Naive thymus-derived CD8-positive, alpha-beta T cell (primary cell): ENCODE measurements at places on chromosomes 1 and 21. TPM values are rescaled to one million over a fixed set of nuclear protein-coding genes. Genes with fewer than 3 reads are reported as not detected.

The IVL gene
- total RNA-seq: not detected

The RORC gene
- total RNA-seq: not detected

The HAO2 gene
- total RNA-seq: not detected

The UMODL1 gene
- total RNA-seq: 2.7 TPM

The F13B gene
- not detected for total RNA-seq

The COL24A1 gene
- total RNA-seq: not detected

The NGF gene
- not detected for total RNA-seq

The OR10Z1 gene
- total RNA-seq: not detected

The FCRL6 gene
- total RNA-seq: 2.1 TPM

The RHBG gene
- total RNA-seq: not detected

The ZBTB8OS gene
- 54.3 TPM for total RNA-seq

The SGIP1 gene
- total RNA-seq: not detected

The TSPAN1 gene
- not detected for total RNA-seq

The KLHL21 gene
- total RNA-seq: 67.7 TPM

The A3GALT2 gene
- total RNA-seq: not detected

The LIN28A gene
- not detected for total RNA-seq

The MTFR1L gene
- 56.4 TPM for total RNA-seq

The KRTAP11-1 gene
- total RNA-seq: not detected

The CAMK2N1 gene
- total RNA-seq: 5.6 TPM

The HSPB7 gene
- not detected for total RNA-seq

The KDF1 gene
- 2.8 TPM for total RNA-seq

The OR2L3 gene
- 0.27 TPM for total RNA-seq
